ENCODE measurements at places on chromosomes 5 and 9.

DNA sequence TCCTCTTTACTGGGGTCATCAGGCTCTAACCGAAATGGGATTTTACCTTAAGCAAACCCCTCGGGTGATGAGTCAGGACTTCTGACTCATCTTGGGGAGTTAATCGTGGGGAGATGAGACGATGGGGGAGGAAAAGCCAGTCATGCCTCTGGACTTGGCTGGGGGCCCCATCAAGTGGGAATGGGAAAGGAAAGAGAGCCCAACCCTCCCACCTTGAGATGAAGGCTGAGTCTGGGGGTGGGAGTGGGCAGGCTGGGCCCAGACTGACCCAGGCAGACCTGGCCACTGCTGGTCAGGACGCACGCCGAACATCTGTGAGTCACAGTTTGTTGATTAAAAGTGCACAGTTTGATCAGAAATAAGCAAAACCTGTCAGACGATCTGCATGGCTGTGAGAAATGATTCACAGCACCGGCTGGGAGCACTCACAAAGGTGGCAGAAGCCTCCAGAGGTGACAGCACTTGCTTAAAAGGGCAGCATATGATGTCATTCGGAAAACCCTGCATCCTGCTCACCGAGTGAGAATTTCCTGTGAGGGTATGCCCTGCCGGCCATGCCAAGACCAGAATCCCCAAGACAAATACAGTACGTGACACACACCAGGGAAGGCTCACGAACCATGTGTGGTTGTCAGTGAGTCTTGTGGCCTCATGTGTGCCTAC is 50.0 kb upstream of the SLC25A51 start:
- no peak for DNase-seq

- DNase-seq, result peak; percentile 60
These were observed 513 bp downstream of the FAM193B start for GRCh38 chr5:177553671-177554429.

- no peak for DNase-seq
These were observed 81.6 kb downstream of the PSD2 start for GRCh38 chr5:139877129-139877597.

- DNase-seq, result no peak
These were observed 491 bp downstream of the APC start for GRCh38 chr5:112738191-112738560.

GRCh38 chr5:17436350-17436749 is 61.7 kb upstream of the TAF11L2 start:
- DNase-seq, result no peak

DNA sequence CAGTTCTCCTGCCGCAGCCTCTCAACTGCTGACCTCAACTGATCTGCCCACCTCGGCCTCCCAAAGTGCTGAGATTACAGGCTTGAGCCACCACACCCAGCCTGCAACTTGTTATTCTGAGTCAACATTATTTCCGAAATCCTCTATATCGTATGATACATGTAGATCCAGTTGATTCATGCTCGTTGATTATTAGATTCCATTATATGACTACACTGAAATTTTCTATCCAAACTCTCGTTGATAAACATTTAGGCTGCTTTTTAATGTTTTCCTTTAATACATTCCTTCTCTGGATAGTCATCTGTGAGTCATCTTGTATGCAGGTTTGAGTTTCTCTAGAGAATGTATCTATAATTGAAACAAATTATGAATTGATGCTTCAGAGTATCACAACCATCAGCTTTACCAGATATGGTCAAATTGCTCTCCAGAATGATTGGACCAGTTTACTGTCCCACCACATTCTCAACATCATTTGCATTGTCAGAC is 4.1 kb downstream of the CDK7 start:
- DNase-seq, result no peak

GRCh38 chr5:9820691-9821449 is 190.7 kb upstream of the TAS2R1 start:
- DNase-seq, result no peak

GRCh38 chr5:96339862-96340261 is 93.2 kb downstream of the PCSK1 start:
- no peak for DNase-seq

- DNase-seq, result no peak
These were observed 2011.0 kb upstream of the NUDT12 start for GRCh38 chr5:105573575-105573974.

DNA sequence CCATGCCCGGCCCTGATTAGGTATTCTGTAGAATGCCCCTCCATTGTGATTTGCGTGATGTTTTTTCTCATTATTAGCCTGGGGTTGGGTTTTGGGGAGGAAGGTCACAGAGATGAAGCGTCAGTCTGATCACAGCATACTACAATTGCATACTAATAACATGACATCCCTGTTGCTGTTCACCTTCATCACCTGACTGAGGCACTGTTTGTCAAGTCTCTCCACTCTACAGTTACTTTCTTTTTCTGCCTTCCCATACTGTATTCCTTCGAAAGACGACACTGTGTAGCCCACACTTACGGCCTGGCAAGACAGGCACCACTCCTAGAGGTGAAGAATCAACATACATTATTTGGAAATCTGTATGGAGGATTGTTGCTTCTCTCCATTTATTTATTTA is 5.5 kb downstream of the ZNF354C start:
- DNase-seq, result no peak

DNA sequence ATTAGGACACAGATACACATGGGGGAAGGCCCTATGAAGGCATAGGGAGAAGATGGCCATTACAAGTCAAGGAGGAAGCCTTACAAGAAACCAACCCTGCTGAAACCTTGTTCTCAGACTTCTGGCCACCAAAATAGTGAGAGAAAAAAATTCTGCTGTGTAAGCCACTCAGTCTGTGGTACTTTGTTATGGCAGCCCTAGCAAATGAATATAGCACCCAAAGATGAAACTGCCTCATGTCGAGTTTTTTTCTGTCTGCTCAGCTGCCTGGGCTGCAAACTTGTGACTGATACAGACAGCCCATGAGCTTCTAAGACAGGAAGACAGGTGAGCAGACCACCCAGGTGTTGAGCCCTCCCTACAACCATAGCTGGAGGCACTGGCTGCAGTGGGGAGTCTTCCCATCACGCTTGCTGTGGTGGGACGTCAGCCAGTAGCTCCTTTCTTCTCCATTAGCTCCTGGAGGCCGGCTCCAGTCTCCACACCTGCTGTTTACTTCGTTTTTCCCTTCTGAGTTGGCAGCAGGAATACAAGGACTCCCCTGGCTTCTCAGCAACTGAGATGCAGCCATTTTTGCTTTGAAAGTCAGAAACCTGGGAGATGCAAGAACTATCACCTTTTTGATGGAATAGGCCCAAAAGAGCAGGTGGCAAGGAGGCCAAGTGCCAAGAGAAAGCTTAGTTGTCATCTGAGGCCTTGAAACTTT is 164.9 kb downstream of the SEMA6A start:
- DNase-seq, result no peak

DNA sequence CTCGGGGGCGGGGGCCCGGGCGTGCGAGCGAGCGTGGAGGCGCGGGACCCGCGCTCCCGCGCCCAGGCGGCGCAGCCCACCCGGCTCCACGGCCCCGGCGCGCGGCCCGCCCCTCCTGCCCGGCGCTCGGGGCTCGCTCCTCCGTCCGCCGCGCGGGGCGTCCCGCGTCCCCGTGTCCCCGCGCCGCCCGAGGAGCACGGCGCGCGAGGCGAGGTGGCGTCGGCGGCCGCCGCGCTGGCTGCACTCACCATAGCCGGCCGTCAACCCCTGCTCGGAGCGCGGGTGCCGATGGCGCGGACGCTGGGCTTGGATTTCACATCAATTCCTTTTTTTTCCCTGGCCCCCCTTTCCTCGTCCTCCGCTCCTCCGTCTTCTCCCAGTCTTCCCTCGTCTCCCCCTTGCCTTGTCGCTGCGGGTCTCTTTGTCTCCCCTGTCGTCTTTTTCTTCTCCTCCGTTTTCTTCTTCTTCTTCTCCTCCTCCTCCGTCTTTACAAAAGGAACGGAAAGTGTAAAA is 494 bp downstream of the PTCH1 start:
- peak; percentile 49 for DNase-seq

GRCh38 chr5:2656206-2656605 is 95.3 kb downstream of the IRX2 start:
- no peak for DNase-seq

GRCh38 chr9:95075700-95076099 is 241.8 kb downstream of the FANCC start:
- DNase-seq, result peak; percentile 28

DNA sequence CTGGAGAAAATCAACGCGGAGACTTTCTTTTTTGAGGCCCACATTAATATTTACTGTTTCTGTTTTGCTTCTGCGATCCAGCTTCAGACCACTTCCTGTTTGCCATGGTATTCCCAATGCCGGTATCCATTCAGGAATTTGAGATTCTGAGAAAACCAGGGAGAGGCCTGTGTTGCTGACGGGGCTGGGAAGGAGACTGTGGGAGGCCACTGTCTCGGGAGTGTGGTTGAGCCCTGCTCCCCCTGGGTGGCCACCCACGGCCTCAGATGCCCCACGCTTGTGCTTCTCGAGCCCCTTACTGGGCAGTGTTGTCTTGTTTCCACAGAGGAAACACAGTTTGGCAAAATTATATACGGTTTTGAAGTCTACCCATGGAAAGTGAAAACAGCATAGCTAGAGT is 403.6 kb upstream of the IRX2 start:
- DNase-seq, result no peak

- DNase-seq, result peak; percentile 75
These were observed 589 bp downstream of the RIC1 start for GRCh38 chr9:5629312-5630080.

DNA sequence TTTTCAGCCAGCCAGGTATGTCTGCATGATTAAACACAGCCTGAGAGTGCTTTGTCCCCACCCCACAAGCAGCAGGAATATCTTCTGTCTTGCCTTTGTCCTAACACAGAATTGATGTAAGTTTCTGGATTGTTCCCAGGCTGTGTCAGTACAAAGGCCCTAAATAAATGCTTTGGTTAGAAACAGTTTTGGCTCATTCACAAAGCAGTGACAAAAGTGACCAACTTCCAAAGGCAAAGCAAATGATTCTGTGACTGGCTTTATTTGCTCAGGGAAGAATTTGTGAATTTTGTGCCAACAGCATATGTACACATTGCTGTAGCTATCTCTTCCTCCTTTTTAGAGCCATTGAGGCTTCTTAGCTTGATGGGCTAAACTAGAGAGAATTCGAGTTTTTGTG is 133.7 kb downstream of the PLPPR1 start:
- no peak for DNase-seq

GRCh38 chr9:118782790-118783463 is 586.3 kb downstream of the BRINP1 start:
- DNase-seq, result no peak

DNA sequence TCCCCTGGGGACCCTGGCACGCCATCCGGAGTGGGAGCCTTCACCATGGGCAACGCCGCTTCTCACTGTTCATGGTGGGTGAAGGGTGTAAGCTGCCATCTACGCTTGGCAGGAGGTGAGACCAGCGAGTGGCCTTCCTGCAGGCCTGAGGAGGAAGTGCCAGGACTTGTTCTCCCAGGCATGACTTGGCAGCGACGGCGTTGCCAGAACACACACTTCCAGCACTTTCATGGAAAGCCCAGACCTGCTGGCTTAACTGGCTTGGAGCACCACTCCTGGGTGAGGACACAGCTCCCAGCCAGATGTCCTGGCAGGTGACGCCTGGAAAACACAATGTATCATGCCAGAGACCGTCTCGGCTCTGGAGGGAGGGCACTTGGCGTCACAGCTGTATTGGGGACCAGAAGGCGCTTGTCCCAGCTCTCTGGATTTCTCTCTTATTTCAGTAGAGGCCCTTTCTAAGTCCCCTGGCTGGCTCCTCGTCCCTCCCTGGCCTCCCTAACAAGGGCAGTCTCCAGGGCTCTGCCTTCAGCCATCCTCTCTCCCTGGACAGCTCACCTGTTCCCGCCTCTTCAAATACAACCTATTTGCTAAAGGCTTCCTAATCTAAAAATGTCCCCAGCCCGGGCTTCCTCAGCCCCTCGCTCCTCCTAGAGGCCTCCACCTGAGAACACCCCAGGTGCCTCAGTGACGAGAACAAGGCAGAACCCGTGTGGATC is 188.3 kb downstream of the OLFM1 start:
- DNase-seq, result peak; percentile 63

- no peak for DNase-seq
These were observed 59.2 kb downstream of the NSUN2 start for GRCh38 chr5:6573651-6574101.

DNA sequence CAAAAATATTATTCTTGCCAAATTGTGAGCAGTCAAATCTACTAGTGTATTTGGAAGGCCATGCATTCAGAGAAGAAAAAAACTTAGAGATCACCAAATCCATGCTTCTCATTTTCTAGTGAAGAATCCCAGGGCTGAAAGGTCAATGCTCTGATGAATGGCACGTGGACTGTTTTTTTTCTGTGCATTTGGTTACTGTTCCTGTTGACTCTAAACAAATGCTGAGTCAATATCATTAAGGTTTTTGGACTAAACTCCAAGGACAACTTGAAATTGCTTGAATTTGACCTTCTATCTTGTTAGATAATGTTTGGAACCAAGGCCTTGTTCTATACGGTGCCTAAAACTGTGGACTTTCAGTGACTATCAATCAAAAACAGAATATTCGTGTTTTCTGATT is 142.2 kb downstream of the OSTF1 start:
- no peak for DNase-seq

- DNase-seq, result no peak
These were observed 15.7 kb downstream of the TMEM8B start for GRCh38 chr9:35844628-35845270.

DNA sequence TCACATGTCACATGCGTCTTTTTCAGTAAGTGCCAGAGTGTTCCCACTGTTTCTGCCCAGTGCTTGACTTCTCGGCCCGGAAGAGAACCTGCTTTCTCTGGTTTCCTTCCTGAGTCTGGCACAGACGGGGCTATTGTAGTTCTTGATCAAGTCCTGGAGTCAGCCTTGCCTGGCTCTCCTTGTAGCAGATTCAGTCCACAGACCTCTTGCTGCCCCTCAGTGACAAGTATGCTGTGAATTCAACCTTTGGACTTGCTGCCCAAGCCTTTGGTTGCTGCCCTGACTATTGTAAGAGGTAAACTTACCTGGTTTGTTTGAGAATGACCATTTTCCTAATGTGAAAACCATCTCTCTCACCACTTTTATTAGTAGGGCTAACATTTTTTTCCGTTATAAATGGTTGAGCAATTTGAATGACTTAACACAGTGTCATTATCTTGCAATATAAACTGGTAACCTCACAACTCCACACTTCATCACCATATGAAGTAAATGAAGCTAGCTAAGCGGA is 24.7 kb downstream of the ZBTB34 start:
- no peak for DNase-seq

GRCh38 chr5:38506302-38506701 is 50.1 kb downstream of the LIFR start:
- DNase-seq, result no peak

- peak; percentile 65 for DNase-seq
These were observed 3.3 kb upstream of the MAN1B1 start for GRCh38 chr9:137083394-137084004.

GRCh38 chr9:133855802-133856521 is 117.8 kb upstream of the SARDH start:
- no peak for DNase-seq

GRCh38 chr9:134372581-134373267 is 46.5 kb downstream of the RXRA start:
- peak; percentile 76 for DNase-seq

GRCh38 chr9:23005156-23005555 is 558.5 kb downstream of the DMRTA1 start:
- DNase-seq, result no peak
